ENCODE measurements at places on chromosomes 3 and 15.

DNA sequence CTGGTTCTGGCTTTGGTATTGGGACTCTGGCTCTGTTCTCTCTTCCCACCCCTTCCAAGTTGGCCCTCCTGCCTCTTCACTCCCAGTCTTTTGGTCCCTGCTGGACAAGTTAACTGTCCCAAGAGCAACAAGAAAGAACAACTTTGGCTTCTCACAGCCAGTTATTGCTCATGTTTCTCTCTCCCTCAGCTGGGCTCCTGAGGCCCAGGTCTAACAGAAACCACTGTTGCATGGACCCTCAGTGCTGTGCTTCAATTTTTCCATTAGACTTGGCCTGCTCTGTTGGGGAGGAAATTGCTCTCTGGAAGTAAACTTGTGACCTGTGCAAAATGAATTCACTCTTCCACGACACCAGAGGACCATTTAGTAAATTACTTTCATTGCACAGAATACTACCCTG is 64.5 kb downstream of the CHST2 start:
- DNase-seq = no peak

- no peak for DNase-seq
Observed at GRCh38 chr15:97316362-97316761, 644.1 kb upstream of the ARRDC4 start.

GRCh38 chr3:55989366-55989765 is 478.9 kb downstream of the ERC2 start:
- DNase-seq = no peak

- no peak for DNase-seq
Observed at GRCh38 chr3:159488602-159489001, 500.0 kb upstream of the IL12A start.

DNA sequence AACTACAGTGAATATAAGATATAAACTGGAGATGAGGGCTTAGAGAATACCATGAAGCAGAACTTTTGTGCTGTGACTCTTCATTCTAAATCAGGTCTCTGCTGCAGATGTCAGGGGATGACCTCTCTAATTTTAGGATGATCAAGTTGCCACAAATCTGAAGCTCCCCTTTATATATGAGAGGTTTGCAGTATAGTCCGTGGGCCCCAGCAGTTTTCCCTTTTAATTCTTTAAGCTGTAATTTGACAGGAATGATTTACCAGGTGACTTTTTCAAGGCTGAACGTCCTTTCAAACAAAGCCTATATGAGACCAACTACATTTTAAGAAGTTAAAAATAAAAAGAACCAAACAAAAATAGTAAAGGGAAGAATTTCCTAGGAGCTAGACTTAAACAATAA is 4.9 kb upstream of the PLOD2 start:
- no peak for DNase-seq

DNA sequence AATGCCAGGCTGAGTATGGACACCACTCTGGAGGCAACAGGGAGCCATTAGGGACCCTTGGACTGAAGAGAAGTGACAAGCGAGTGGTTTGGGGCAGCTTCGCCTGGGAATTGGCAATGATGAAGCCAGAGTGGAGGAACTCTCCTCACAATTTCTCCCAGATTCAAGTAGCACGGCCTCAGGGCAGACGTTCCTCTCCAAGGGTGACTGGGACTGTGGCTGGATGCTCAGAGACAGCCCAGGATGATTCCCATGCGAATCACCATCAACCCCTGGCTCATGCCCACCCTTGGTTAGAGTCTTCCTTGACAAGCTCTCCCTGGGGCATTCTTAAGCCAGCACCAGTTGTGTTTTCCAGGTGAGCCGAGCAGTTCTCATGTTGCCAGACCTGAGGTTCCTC is 16.3 kb upstream of the DOCK3 start:
- no peak for DNase-seq
